ENCODE measurements at places on chromosomes 12 and 14. TPM values are rescaled to one million over a fixed set of nuclear protein-coding genes. Genes with fewer than 3 reads are reported as not detected.

GRCh38 chr12:27896419-27896990 lies 76.0 kb downstream of the PTHLH start:
- no peak for DNase-seq

DNA sequence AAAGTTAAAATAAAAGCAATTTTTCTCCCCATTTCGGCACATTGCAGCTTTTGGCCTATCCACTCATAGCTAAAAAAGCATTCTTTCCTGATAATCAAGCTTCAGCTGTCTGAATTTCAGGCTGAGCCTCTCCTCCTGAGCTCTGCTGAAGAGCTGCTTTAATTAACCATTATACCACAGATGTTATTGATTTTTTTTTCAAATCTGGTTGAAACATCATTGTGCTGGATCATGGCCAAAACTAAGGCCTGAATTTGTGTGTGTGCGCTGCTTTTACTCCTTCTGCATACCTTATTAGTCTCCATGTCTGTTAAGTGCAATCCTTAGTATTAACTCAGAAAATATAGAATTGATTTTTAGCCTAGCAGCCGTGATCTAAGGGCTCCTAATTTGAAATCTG lies 52.3 kb downstream of the MBIP start:
- DNase-seq, result no peak

DNA sequence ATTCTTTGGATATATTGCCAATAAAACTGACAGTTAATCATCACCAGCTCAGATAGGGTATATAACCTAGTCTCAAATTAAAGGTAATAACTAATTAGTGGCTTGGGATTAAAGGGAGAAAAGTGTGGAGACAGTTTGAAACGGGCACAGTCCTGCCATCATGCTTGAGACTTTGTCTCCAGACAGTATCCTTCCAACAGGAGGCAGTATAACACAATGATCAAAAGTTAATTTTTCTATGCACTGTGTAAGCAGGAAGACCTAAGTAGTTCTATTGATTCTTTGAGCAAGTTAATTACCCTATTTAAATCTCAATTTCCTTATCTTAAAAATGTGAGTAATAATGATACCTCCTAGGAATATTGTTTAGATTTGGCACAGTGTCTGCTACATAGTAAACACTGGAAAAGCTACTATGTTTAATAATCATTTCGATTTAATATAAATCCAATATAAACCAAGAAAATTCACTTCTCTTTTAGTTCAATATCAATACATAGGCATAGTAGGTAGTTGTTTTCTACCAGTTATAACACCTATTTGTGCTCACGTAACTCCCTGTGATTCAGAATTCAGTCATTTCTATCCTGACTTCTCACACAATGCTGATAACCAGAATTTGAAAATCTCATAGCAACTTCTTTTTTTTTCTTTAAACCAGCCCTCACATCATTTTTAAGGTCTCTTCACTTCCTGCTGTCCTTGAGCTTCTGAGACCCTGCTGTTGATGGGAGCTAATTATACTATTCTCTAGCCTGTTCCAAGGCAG lies 53.7 kb downstream of the GALNT4 start:
- DNase-seq, result no peak

DNA sequence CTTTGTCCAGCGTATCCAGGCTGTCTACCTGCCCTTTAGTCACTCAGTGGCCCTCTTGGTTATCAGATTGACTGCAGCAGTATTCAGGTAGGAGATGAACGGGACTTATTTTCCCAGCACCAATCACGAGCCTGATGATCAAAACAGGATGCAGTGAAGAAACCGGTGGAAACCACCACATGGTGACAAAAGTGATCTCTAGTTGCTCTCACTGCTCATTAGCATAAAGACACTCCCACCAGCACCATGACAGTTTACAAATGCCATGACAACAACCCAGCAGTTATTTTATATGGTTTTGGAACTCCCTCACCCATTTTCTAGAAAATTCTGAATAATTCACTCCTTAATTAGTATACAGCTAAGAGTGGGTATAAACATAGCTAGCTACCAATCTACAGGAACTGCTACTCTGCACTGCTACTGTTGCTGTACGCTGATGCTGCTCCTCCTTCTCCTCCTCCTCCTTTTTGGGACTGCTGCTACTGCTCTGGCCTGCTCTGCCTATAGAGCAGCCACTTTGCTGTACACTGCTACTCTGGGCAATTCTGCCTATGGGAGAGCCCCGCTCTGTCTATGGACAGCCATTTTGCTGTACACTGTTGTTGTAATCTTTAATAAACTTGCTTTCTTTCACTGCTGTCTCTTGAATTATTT lies 142.5 kb upstream of the SSTR1 start:
- peak; percentile 80 for DNase-seq

DNA sequence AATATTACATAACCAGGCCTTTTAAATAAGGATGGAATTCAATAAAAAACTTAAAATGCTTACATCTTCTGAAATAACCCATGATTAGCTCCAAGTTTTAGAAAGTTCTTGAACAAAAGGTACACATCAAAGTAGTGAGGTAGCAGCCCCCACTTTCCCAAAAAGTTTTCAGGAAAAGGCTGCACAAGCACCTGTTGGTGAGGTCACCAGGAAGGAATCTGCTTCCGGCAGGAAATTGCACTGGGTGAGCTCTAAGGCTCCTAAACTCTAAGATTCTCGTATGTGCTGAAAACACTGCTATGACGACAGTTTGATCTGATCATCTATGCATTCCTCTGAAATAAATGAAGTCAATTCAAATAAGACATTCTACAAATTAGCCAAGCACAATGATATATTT lies 34.3 kb upstream of the TTC7B start:
- DNase-seq, result no peak

DNA sequence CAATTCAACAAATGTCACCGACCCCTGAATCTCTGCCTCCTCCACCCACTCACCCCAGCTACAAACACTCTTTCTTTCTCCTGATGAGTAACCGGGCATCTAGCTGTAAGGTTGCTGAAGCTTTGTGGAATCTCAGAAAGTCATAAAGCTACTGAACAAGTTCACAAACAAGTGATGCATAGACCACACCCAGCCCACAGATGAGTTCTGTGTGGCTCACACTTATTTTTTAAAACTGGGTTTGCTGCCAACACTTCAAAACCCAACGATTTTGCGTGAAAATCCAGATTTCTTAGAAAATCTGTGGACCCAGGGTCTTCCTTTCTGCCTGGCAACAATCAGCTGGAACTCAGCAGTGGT lies 96.1 kb downstream of the APAF1 start:
- DNase-seq, result no peak

DNA sequence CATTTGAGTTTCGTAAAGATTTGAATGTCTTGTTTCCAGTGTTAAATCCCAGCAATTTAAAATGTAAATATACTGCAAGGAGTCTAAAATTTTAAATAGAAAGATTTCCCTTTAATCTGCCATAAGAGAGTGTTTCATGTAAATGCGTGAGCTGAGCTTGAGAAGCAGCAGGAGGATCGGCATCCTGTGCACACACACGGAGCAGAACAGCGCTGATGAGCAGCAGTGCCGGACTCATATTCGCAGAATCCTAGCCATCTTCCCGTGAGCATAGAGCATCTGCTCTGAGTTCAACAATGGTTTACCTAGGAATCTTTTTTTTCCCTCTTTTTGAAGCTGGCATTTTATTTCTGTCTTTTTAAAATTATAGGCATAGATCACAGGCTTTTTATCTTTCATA lies 29.8 kb upstream of the AMN start:
- no peak for DNase-seq

- no peak for DNase-seq
Measured at GRCh38 chr12:110282300-110282860, 1.3 kb downstream of the ATP2A2 start.

GRCh38 chr12:59396519-59396918 lies 199.3 kb upstream of the SLC16A7 start:
- DNase-seq, result no peak

DNA sequence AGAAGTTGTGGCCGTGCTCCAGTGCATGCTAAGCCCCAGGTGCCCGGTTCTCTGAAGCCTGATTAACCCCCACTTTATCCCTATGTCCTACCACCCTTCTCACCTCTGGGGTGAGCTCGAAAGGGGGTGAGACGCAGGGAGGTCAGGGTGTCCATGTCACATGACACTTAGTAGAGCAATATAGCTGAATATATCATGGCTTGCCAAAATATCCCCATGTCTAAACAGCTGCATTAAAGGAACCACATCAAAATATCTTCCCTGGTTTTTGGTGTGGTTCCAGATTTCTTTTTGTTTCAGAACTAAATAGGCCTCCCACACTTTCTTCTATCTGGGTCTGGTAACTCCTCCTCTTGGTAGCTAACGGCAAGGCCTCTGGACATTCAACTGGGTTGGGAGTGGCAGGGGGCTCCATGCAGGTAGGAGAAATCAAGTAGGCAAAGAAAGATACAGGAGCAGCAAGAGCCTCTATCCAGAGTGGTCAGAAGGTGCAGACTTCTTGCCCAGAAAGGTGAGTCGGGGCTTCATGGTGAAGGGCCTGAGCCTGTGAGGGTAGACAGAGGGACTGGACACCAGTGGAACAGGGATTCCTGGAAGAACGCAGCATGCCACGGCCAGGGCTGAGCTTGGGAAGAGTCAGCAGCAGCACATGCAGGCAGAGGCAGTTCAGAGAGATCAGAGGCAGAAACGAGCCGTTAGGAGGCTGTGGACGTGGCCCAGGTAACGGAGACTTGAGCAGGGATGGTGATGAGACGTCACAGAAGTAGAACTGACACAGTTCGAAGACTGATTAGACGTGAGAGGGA lies 202.8 kb upstream of the DIO3 start:
- DNase-seq, result no peak

DNA sequence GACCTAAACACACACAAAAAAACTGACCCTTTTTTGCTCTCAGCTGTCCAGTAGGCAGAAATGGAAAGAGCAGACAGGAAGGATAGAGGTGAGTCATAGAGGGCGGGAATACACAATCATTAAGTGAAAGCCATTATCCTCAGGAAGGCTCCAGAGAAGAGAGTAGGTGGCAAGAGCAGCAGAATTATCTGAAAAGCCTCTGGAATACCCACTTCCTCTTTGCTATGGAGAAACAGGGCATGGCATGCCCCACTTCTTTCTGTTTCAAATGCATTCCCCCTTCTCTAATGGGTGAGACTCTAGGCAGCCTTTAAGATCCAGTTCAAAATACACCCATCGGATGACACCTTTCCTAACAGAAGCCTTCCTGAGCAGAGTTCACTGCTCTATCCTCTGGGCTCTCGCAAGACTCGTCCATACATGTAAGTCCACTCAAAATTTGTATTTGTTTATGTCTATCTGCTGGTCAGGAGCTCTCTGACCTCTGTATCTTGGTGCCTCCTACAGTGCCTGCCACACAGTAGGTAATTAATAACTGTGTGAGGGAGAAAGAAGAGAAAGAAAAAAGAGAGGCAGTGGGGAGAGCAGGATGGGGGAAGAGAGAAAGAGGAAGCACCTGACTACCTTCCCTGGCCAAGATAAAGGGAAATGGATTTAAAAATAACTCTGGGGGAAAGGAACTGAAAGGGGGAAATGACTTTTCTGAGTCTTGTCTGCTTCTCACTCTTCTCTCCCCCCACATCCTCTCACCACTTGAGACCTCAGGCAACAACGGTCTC lies 8.5 kb downstream of the KLHL33 start:
- peak; percentile 48 for DNase-seq

GRCh38 chr14:52265253-52265652 lies 2.2 kb upstream of the PTGDR start:
- DNase-seq, result peak; percentile 40

- no peak for DNase-seq
Measured at GRCh38 chr14:75003250-75004027, 718 bp downstream of the EIF2B2 start.

DNA sequence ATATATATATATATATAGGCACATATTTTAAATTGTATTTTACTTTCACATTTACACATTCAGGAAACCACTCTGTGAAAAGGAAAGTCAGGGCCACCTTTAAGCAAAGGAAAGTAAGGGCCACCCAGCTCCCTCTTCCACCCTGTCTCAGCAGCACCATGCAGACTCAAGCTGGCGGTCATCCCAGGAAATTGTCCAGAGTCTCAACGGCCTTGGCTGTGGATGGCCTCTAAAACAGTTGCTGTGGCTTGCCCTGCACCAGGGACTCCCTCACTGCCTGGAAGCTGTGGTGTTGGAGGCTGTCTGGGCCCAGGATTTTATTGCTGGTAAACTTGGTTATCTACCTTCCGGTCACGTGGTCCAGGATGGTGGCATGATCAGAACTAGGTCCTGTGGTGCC lies 11.8 kb upstream of the RPL10L start:
- DNase-seq, result no peak

GRCh38 chr12:47053961-47054360 lies 25.5 kb upstream of the PCED1B start:
- DNase-seq, result no peak

- DNase-seq, result no peak
Measured at GRCh38 chr12:14452336-14452735, 86.9 kb downstream of the ATF7IP start.

Gene SPPL3
- 23.3 TPM for total RNA-seq

Gene DDX54
- total RNA-seq, result 79.4 TPM

Gene CAMKK2
- total RNA-seq, result 32.7 TPM

Gene A2M
- total RNA-seq, result not detected

Gene DHRS2
- 0.24 TPM for total RNA-seq

Gene SERPINA3
- not detected for total RNA-seq
